CD4-positive, alpha-beta T cell treated with Interleukin-10 for 1 hour (primary cell): ENCODE measurements at places on chromosomes 12 and 14.

DNA sequence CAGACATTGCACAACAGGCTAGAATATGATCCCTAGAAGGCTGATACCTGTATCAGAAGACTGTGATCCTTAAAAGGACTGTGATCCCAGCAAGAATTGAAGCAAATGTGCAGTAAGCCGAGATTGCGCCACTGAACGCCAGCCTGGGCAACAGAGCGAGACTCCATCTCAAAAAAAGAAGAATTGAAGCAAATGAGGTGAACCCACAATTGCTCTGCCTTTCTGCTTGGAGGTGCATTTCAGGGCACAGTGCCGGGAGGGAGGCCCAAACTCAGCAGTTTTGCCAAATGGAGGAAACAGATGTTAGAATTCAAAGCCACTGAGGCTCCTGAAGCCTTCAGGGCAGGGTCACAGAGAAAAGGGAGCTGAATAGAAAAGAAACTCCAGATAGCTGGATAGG lies 61.1 kb upstream of the COCH start:
- DNase-seq: no peak

GRCh38 chr14:96042248-96042930 lies 3.2 kb downstream of the C14orf132 start:
- DNase-seq: no peak

DNA sequence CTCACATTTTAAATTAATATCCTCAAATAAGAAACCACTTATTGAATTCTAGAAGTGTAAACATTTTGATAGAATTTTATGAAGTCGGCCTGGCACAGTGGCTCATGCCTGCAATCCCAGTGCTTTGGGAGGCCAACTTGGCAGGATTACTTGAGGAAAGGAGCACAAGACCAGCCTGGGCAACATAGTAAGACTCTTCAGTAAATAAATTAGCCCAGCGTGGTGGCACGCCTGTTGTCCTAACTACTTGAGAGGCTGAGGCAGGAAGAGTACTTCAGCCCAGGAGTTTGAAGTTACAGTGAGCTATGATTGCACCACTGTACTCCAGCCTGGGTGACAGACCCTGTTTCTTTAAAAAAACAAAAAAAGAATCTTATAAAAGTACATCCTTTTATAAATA lies 8.9 kb upstream of the ZNF410 start:
- DNase-seq: no peak

GRCh38 chr12:4562034-4562657 lies at the start of gene DYRK4:
Gene DYRK4, plus strand, starts transcription at chr12:4562208. Its CDS starts 38 bp downstream, at chr12:4562246.
- DNase-seq: no peak

GRCh38 chr14:51603495-51603894 lies 48.2 kb upstream of the FRMD6 start:
- no peak for DNase-seq

DNA sequence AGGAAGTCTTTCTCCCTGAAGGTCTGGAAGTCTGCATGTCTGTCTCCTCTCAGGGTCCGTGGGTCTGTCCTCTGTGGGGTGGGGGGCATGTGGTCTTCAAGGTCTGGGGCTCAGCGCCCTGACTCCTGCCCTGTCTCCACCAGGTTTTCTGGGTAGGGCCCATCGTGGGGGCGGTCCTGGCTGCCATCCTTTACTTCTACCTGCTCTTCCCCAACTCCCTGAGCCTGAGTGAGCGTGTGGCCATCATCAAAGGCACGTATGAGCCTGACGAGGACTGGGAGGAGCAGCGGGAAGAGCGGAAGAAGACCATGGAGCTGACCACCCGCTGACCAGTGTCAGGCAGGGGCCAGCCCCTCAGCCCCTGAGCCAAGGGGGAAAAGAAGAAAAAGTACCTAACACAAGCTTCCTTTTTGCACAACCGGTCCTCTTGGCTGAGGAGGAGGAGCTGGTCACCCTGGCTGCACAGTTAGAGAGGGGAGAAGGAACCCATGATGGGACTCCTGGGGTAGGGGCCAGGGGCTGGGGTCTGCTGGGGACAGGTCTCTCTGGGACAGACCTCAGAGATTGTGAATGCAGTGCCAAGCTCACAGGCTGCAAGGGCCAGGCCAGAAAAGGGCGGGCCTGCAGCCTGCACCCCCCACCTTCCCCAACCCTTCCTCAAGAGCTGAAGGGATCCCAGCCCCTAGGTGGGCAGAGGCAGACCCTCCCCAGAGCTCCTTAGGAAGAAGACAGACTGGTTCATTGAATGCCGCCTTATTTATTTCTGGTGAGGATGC lies 3.4 kb downstream of the AQP5 start:
- DNase-seq: no peak

- no peak for DNase-seq
Observed at GRCh38 chr14:68191567-68192321, 372.2 kb downstream of the RAD51B start.

DNA sequence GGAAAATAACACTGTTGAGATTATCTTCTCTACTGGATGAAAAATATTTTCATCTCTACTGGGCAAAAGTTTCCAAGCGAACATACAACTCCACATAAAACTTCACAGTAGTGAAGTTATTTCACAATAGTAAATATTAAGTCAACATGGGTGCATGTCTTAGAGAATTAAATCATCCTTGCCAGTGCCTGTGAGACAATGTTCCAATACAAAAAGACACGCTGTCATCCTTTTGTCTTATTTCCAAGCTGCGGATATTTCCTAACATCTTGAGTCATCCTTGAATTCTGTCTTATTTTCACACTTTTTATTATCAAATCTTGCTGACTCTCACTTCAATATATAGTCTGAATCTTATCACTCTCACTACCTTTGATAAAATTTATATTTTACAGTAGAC lies 142.9 kb upstream of the KITLG start:
- DNase-seq: no peak

DNA sequence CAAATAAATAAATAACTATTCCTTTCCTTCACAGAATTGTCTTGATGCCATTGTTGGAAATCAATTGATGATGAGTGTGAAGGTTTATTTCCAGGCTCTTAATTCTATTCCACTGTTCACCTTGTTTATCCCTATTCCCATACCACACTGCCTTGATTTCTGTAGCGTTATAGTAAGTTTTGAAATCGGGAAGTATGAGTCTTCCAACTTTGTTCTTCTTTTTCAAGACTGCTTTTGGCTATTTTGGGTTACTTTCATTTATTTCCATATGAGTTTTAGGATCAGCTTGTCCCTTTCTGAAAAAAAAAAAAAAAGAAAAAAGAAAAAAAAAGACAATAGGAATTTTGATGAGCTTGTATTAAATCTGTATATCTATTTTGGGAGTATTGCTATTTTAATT lies 9.3 kb upstream of the CDK2AP1 start:
- no peak for DNase-seq

DNA sequence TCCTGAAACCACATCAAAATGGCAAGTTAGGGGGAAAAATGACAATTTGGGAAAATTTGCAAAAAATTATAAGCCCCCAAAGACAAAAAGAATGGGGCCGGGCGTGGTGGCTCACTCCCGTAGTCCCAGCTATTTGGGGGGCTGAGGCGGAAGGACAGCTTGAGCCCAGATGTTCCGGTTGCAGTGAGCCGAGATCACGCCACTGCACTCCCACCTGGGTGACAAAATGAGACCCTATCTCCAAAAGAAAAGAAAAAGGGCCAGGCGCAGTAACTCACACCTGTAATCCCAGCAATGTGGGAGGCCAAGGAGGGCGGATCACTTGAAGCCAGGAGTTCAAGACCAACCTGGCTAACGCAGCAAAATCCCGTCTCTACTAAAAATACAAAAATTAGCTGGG lies 2.0 kb upstream of the VAMP1 start:
- no peak for DNase-seq

- no peak for DNase-seq
Observed at GRCh38 chr12:52699960-52700359, 3.4 kb downstream of the KRT77 start.

DNA sequence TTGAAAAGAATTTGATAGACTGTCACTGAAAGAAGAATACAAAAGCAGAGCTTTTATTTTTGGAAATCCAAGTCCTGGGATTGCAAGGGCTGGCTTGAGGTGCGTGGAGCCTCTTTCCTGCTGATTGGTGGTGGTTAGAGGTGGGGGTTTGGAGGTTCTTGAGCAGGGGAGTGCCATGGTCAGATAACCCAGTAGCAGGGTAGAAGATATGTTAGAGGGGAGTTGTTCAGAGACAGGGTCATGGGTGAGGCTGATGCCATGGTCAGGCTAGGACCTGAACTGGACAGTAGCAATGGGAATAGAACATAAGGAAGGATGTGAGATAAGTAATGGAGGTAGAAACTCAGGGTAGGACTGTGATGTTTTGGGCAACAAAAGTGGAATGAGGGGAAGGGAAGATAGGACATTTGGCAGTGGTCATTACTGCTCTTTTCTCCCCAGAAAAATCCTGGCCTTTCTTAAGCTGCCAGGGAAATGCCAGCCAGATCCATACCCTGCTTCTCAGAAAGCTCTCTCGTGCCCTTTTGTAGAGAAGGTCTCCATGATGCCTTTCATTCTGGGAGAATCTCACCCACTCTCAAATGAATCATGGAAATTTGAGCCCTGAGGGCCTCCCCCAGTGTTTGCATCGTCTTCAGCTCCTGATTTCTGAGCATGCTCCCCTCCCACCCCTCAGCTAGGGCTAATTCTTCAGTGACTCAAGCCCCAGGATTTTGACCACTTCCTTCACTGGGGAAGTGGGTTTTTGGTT lies 9.5 kb downstream of the EMP1 start:
- DNase-seq: no peak

- no peak for DNase-seq
Observed at GRCh38 chr14:24258548-24259265, 4.3 kb downstream of the TGM1 start.

GRCh38 chr12:5746036-5746908 lies 198.8 kb downstream of the ANO2 start:
- DNase-seq: no peak

- DNase-seq: no peak
Observed at GRCh38 chr14:101563352-101563653, 2.0 kb downstream of the DIO3 start.

DNA sequence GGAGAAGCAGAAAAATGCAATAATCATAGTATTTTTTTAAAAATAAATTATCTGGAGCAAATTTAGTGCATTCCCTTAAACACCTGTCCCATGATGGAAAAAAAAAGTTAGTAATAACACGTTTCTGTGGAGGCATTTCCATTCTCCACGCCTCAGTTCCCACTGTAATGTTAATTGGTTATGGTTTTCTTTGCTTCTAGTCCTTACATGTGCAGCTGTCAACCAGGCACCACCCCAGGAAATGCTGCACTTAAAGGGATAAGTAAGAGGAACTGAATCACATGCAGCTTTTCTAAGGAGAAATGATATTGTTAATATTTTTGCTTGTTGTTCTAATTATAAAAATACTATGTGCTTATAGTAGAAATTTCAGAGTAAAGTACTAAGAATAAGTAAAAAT lies 240.3 kb downstream of the ZFP36L1 start:
- no peak for DNase-seq

DNA sequence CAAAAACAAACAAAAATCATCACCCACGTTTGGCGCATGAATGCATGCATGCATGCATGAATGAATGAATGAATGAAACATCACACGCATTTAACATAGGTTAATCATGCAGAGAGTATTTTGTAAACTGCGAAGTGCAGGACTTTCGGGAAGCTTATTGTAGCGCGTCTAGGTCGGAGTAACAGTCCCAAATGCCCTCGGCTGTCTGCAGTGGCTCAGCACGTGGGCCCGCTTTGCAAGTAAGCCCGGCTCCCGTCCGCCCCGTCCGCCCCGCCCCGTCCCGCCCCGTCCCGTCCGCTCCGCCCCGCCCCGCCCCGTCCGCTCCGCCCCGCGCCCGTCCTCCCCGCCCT lies 263 bp upstream of the IFT81 start:
- no peak for DNase-seq

DNA sequence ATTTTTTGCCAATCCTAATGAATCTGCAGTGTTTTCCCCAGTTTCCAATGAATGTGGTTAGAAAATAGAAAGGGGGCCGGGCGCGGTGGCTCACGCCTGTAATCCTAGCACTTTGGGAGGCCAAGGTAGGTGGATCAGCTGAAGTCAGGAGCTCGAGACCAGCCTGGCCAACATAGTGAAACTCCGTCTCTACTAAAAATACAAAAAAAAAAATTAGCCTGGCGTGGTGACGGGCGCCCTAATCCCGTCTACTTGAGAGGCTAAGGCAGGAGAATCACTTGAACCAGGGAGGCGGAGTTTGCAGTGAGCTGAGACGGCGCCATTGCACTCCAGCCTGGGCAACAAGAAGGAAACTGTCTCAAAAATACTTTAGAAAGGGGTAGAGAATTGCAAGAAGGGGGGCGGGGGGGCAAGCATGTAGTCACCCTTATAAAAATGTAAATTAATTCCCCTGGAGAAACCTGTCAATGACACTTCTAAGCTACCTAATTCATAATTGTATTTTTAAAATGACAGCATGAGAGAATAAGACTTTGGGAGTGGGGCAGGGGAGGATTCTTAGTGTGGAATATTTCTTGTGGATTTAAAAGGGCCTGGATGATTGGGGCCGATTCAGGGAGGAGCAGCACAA lies 1.7 kb downstream of the KLHDC2 start:
- DNase-seq: no peak

DNA sequence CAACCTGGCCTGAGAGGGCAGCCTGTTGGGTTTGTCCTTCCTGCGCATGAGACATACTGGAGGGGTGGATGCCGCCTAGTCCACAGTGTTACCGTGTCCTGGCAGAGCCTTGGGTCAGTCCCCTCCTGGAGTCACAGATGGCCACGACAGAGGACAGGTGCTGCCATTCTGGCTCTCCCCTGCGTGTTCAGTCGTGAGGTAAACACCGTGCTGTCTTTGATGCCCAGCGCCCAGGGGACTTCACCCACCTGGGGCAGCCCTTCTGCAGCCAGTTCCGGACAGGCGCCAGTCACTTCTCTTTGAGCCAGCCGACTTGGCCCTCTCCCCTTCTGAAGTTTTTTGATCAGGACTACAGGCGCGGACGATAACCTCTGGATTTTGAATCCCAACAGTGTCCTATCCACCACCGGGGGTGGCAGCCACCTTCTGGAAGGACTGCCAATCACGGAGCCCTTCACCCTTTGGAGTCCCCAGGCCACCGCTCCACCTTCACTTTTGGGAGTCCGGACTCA lies 933.0 kb downstream of the DIO2 start:
- no peak for DNase-seq

DNA sequence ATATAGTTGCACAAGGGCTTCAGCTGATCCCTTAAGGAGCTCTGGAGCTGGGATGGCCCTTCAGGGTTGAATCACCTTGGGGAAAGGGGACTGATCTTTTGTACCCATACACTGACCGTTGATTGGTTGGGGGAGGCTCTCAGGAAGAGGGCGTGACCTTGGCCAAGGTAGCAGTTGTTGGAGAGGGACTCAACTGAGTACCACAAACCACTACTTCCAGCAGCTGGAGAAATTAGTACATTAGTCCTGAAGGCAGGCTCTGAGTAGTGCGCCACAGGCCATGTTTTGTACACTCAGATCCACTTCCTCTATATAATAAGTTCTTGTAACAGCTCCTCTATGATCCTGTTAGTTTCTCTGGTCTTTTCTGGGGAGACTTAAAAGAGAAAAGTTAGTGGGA lies 317.6 kb downstream of the CCDC91 start:
- DNase-seq: no peak

- DNase-seq: no peak
Observed at GRCh38 chr14:90553298-90553920, 156.6 kb downstream of the CALM1 start.

GRCh38 chr12:72272091-72272661 lies at the start of gene TRHDE:
Gene TRHDE, plus strand, starts transcription at chr12:72272370. Its CDS starts 274 bp downstream, at chr12:72272644.
- DNase-seq: no peak

GRCh38 chr12:105409279-105409678 lies 78.8 kb downstream of the C12orf75 start:
- no peak for DNase-seq

GRCh38 chr14:71261206-71261605 lies 353.9 kb downstream of the PCNX1 start:
- no peak for DNase-seq
